ENCODE measurements at places on chromosomes 2 and 18. TPM values are rescaled to one million over a fixed set of nuclear protein-coding genes. Genes with fewer than 3 reads are reported as not detected.

The DLX1 gene
- 0.05 TPM for polyA plus RNA-seq

The CRYGC gene
- not detected for polyA plus RNA-seq

The PPM1B gene
- polyA plus RNA-seq, result 43.6 TPM

The GAD1 gene
- 1.0 TPM for polyA plus RNA-seq

The SERPINB10 gene
- polyA plus RNA-seq, result not detected

The NTSR2 gene
- 0.09 TPM for polyA plus RNA-seq

The DYSF gene
- 5.8 TPM for polyA plus RNA-seq

The GALNT13 gene
- polyA plus RNA-seq, result 3.2 TPM

DNA sequence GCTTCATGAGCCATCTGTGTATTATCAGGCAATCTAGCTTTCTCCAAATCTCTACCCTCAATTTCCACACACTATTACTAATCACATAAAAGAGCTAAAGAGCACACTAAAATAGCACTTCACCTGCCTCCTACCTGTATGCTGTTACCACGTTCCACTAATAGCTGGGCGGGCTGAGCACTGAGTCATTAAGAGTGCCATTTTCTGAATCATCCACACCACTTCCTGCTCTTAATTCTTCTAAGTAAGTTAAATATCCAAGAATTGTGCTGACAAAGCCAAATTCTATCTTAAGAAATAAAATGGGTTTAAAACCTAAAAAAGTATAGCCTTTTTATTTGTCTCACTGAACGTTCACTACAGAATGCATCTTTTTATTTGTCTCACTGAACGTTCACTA is 35.7 kb downstream of the NOL10 start:
- no peaks in the 10 kb centered on the region for H3K27me3 ChIP-seq
- peaks cover 39% of the 10 kb centered on the region for H3K36me3 ChIP-seq
- no peaks in the 10 kb centered on the region for H3K4me1 ChIP-seq
- no peak overlapping the region for H3K27ac ChIP-seq
- DNase-seq, result no peak

DNA sequence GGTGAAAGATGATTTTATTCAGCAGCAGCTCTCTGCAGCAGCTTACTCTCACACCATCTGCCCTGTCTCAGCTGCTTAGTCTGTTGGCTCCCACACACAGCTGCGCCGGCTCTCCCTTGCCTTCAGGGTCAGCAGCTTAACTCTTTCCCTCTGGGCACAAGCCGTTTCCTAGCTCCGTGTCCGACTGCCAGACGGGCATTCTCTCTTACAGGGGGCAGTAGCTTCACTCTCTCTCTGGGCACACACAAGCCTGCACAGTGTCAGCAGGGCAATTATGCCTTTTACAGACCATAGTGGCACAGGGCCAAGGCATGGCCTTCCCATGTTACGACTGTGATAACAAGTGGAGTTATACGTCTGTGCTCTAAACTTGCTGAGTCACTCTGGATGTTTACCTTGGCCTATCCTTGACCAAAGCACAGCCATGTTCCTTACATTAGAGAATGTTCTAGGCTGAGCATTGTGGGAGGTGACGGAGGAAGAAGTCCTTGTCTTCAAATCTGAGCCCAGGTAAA is 31.7 kb downstream of the PCARE start:
- no peaks in the 10 kb centered on the region for H3K4me1 ChIP-seq
- H3K4me3 ChIP-seq, result no peak overlapping the region
- no peaks in the 10 kb centered on the region for H3K36me3 ChIP-seq
- H3K27me3 ChIP-seq, result no peaks in the 10 kb centered on the region
- H3K27ac ChIP-seq, result no peak overlapping the region

DNA sequence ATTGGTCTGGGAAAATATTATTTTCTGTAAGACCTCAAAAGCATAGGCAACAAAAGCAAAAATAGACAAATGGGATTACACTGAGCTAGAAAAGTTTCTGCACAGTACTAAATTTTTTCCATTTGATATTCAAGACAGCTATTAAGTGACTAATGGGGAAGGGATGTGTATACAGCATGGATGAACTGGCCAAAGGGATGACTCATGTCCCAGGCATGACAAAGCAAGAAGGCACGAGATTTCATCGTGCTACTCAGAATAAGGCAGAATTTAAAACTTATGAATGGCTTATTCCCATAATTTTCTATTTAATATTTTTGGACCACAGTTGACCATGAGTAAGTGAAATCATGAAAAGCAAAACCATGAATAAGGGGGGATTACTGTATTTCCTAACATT is 1250.1 kb upstream of the GYPC start:
- no peak overlapping the region for H3K27ac ChIP-seq
- no peaks in the 10 kb centered on the region for H3K27me3 ChIP-seq
- no peak for DNase-seq
- H3K4me1 ChIP-seq, result no peaks in the 10 kb centered on the region
- H3K36me3 ChIP-seq, result no peaks in the 10 kb centered on the region

DNA sequence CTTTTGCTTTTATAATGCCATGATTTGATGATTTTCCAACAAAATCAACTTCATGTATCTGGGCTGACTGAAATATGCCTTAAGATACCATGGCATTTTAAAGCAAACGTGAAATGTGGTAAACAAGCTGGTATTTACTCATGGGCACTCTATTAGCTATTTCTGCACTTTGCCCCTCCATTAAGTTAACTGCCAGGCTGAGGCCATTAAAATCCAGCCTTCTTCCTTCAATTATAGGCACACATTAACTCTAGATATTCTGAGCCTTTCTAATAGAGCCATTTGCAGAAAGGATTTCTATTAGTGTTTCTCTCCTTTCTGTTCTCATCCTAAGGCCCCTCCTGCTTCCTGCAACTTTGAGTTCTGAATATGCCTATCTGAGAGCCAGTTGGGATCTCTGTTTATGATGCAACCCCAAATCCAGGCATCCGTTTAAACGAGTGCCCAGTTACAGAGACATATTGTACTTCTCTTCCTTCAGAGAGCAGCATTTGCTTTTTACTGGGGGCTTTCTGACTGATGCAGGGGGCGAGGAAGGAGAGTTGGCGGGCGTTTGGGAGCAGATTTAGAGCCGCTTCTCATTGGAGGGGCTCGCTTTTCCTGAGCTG is 1.6 kb upstream of the KCNJ3 start:
- DNase-seq, result no peak
- peaks cover 4% of the 10 kb centered on the region for H3K4me1 ChIP-seq
- H3K27me3 ChIP-seq, result peaks cover 14% of the 10 kb centered on the region
- no peak overlapping the region for H3K27ac ChIP-seq
- peak overlapping the region; percentile 55 for H3K4me3 ChIP-seq
- H3K36me3 ChIP-seq, result no peaks in the 10 kb centered on the region

- H3K27me3 ChIP-seq, result no peaks in the 10 kb centered on the region
- H3K4me1 ChIP-seq, result no peaks in the 10 kb centered on the region
- H3K27ac ChIP-seq, result no peak overlapping the region
- no peak overlapping the region for H3K4me3 ChIP-seq
Measured at GRCh38 chr2:27885234-27885633, 5.0 kb downstream of the RBKS start.

DNA sequence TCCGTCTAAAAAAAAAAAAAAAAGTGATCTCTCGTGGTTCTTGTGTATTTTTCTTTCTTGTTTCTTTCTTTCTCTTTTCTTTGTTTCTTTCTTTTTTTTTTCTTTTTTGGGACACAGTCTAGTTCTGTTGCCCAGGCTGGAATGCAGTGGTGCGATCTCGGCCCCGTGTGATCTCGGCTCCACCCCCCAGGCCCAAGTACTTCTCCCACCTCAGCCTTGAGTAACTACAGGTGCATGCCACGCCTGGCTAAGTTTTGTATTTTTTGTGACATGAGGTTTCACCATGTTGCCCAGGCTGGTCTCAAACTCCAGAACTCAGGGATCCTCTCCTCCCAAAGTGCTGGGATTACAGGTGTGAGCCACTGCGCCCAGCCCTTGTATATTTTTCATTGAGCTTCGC is 91.4 kb downstream of the TMEM237 start:
- no peak overlapping the region for H3K4me3 ChIP-seq
- H3K27me3 ChIP-seq, result no peaks in the 10 kb centered on the region
- no peak for DNase-seq
- no peaks in the 10 kb centered on the region for H3K4me1 ChIP-seq
- H3K27ac ChIP-seq, result no peak overlapping the region

DNA sequence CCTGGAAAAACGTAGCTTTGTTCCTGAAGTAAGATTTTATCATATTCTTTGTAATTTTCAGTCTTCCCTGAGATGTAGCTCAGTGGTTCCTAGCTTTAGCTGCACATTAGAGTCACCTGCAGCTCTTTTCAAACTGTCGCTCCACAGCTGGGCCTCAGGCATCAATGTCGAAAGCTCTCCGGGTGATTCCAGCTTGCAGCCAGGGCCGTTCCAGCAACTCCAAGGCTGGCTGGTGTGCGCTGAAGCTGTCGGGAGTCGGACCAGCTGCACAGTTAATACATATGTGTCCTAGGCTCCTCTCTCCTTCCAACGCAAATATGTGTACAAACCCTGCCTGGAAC is 609 bp upstream of the ZNF2 start:
- H3K4me1 ChIP-seq, result no peaks in the 10 kb centered on the region
- peak overlapping the region; percentile 97 for H3K27ac ChIP-seq
- no peak for DNase-seq
- H3K4me3 ChIP-seq, result peak overlapping the region; percentile 99
- H3K27me3 ChIP-seq, result no peaks in the 10 kb centered on the region

GRCh38 chr2:138329162-138329561 is 172.4 kb upstream of the SPOPL start:
- no peaks in the 10 kb centered on the region for H3K36me3 ChIP-seq
- no peak for DNase-seq
- no peaks in the 10 kb centered on the region for H3K4me1 ChIP-seq
- H3K27me3 ChIP-seq, result no peaks in the 10 kb centered on the region

- no peak for DNase-seq
- no peak overlapping the region for H3K4me3 ChIP-seq
- H3K27me3 ChIP-seq, result no peaks in the 10 kb centered on the region
- H3K4me1 ChIP-seq, result no peaks in the 10 kb centered on the region
Measured at GRCh38 chr2:77566131-77566530, 44.0 kb upstream of the LRRTM4 start.

DNA sequence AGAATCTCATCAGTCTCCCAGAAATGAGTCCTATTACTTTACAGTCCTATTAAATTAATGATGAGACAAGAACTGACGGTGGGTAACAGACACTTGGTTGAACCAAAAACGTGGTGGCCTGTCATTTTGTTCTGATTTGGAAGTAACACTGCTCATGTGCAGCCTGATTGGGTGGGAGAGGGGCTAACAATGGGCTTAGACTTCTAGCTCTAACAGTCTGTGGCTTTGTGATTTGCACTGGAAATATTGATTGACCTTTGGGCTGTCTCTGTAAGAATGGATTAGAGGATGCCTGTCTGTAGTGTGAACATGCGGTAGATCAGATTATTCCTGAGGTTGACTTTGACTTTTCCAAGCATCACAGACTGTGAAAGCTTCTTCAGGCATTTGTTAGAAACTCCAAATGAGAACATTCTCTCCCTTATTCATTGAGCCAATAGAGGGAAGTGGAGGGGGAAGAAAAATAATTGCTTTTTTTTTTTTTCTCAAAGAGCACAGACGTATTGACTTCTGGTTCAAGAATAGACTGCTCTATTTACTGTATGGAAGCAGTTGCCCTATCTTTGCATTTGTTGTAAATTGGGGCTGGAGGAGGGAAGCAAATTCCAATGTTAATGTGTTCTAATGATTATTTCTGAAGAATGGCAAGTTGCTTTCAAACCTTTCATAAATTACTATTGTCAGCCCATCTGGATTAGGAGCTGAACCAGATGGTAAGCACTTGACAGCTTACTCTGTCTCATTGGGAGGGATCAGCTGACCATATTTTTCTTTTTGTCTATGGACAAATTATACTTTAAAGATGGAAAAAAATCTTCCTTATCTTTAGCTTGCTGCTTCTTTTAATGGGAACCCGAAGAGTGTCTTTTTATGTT is 85.8 kb upstream of the TTN start:
- DNase-seq, result no peak
- H3K4me3 ChIP-seq, result no peak overlapping the region
- H3K27me3 ChIP-seq, result no peaks in the 10 kb centered on the region
- H3K4me1 ChIP-seq, result peaks cover 3% of the 10 kb centered on the region
- H3K36me3 ChIP-seq, result no peaks in the 10 kb centered on the region
- H3K27ac ChIP-seq, result no peak overlapping the region

DNA sequence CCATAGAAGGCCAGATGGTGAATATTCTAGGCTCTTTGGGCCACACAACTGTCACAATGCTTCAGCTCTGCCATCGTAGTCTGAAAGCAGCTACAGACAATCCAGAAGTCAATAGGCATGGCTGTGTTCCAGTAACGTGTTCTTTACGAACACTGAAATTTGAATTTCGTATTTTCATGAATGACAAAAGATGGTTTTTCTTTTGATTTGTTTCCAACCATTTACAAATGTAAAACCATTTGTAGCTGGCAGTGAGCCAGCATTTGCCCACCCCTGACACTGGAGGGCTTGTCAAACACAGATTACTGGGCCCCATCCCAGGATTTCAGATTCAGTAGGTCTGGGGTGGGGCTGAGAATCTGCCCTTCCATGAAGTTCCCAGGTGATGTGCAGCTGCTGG is 83.0 kb upstream of the ATG16L1 start:
- no peak overlapping the region for H3K4me3 ChIP-seq
- no peak for DNase-seq
- no peak overlapping the region for H3K27ac ChIP-seq
- peaks cover 6% of the 10 kb centered on the region for H3K4me1 ChIP-seq
- H3K27me3 ChIP-seq, result no peaks in the 10 kb centered on the region
- H3K36me3 ChIP-seq, result no peaks in the 10 kb centered on the region

- DNase-seq, result no peak
- H3K4me1 ChIP-seq, result no peaks in the 10 kb centered on the region
- no peak overlapping the region for H3K27ac ChIP-seq
- no peaks in the 10 kb centered on the region for H3K36me3 ChIP-seq
Measured at GRCh38 chr18:53486296-53486695, 738.2 kb downstream of the MBD2 start.

- no peak for DNase-seq
- H3K4me3 ChIP-seq, result no peak overlapping the region
- H3K36me3 ChIP-seq, result no peaks in the 10 kb centered on the region
- H3K4me1 ChIP-seq, result no peaks in the 10 kb centered on the region
- no peak overlapping the region for H3K27ac ChIP-seq
Measured at GRCh38 chr2:147628971-147629421, 215.8 kb upstream of the ACVR2A start.

DNA sequence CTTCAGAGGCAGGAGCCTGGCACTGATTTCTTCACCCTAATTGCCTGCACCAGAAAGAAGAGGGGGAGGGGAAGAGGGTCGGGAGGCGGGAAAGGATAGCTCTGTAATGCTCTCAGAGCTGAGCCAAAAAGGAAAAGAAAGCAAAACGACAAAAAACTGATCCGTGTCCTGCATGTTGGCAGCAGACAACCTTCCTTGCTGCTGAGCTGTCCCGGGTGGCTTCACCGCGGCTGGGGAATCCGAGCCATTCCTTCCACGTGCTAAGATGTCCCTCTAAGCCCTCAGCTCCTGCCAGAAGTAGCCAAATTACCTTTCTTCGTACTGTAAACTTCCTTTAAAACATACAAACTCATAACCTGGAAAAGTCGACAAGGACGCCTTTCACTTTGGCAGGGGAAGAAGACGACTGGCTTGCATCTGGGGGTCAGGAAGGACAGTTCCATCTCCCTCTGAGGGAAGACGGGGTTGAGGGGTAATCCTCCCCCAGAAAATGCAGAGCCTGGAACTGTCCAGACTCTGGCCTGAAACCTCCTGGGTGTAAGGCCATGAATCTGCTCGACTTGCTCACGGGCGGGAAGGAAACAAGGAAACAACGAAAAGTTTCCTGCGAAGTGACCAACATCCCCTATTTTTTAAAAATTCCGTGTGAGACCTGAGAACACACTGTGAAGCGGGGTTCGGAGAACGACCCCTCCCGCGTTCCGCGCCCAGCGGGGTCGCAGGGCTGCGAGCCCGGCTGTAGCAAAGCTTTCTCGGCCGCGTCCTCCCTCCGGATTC is 7.7 kb downstream of the OTX1 start:
- H3K36me3 ChIP-seq, result no peaks in the 10 kb centered on the region
- DNase-seq, result peak; percentile 79
- H3K27ac ChIP-seq, result no peak overlapping the region
- peaks cover 88% of the 10 kb centered on the region for H3K27me3 ChIP-seq
- H3K4me1 ChIP-seq, result peaks cover 44% of the 10 kb centered on the region
